ENCODE measurements at places on chromosomes 6 and 20. TPM values are rescaled to one million over a fixed set of nuclear protein-coding genes. Genes with fewer than 3 reads are reported as not detected.

GRCh38 chr6:5259428-5259827 lies 1.3 kb downstream of the LYRM4 start:
- peak overlapping the region; percentile 95 for H3K4me3 ChIP-seq
- DNase-seq, result no peak
- peaks cover 24% of the 10 kb centered on the region for H3K4me1 ChIP-seq

GRCh38 chr6:71168233-71168765 lies 120.3 kb upstream of the OGFRL1 start:
- no peak overlapping the region for H3K4me3 ChIP-seq
- no peak overlapping the region for H3K27ac ChIP-seq
- no peaks in the 10 kb centered on the region for H3K36me3 ChIP-seq
- H3K27me3 ChIP-seq, result peaks cover 5% of the 10 kb centered on the region
- no peaks in the 10 kb centered on the region for H3K4me1 ChIP-seq

DNA sequence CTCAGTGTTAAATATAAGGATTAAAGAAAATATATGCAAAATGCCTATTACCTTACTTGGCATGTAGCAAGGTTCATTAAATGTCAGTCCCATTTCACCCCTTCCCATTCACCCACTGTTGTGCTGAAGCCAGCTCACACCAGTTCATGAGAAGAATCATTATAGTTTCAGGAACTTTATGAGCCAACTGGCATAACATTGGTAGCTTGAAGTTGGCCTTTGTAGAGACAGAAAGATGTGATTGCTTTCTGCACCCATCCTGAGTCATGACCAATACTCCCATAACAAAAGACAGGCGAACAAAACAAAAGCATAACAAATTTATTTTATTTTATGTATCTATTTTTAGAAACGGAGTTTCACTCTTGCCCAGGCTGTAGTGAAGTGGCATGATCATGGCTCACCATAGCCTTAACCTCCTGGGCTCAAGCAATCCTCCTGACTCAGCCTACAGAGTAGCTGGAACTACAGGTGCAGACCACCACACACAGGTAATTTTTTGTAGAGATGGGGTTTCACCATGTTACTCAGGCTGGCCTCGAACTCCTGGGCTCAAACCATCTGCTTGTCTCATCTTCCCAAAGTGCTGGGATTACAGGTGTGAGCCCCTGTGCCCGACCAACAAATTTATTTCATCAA lies 17.6 kb upstream of the IER3 start:
- H3K4me1 ChIP-seq, result peaks cover 48% of the 10 kb centered on the region
- no peak overlapping the region for H3K27ac ChIP-seq
- no peaks in the 10 kb centered on the region for H3K36me3 ChIP-seq
- H3K4me3 ChIP-seq, result no peak overlapping the region

GRCh38 chr6:108322728-108323127 lies 27.9 kb downstream of the AFG1L start:
- peaks cover 6% of the 10 kb centered on the region for H3K36me3 ChIP-seq
- H3K27ac ChIP-seq, result no peak overlapping the region
- H3K27me3 ChIP-seq, result no peaks in the 10 kb centered on the region
- H3K4me3 ChIP-seq, result no peak overlapping the region

DNA sequence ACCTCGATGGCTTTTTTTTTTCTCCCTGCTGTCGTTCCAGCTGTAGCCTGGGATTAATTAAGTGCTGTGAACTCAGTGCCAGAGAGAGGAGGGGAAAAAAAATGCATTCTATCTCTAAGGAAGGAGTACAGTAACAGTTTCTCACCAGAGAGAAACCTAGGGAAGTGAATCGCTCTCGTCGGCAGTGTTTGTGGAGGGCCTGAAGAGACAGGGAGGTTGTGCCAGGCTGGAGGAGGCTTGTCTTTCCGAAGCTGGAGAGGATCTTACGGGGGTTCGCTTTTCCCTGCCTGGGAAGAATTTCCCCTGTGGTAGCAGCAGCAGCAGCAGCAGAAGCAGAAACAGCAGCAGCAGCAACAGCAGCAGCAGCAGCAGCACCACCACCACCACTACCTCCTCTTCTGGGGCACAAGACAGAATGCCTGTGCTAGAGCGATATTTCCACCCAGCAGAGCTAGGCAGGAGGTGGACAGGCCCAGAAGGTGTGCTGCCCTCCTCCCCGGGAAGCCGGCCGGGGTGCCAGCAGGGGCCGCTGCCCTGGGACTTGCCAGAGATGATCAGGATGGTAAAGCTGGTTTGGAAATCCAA lies 186.5 kb downstream of the PDE7B start:
- peaks cover 1% of the 10 kb centered on the region for H3K27me3 ChIP-seq
- no peak overlapping the region for H3K27ac ChIP-seq
- peak overlapping the region; percentile 4 for H3K4me3 ChIP-seq
- peaks cover 15% of the 10 kb centered on the region for H3K4me1 ChIP-seq

GRCh38 chr20:4876731-4877130 lies 124.6 kb downstream of the SLC23A2 start:
- no peaks in the 10 kb centered on the region for H3K27me3 ChIP-seq
- no peak for DNase-seq
- peaks cover 26% of the 10 kb centered on the region for H3K36me3 ChIP-seq
- H3K4me1 ChIP-seq, result peaks cover 2% of the 10 kb centered on the region
- H3K4me3 ChIP-seq, result no peak overlapping the region
- H3K27ac ChIP-seq, result no peak overlapping the region

DNA sequence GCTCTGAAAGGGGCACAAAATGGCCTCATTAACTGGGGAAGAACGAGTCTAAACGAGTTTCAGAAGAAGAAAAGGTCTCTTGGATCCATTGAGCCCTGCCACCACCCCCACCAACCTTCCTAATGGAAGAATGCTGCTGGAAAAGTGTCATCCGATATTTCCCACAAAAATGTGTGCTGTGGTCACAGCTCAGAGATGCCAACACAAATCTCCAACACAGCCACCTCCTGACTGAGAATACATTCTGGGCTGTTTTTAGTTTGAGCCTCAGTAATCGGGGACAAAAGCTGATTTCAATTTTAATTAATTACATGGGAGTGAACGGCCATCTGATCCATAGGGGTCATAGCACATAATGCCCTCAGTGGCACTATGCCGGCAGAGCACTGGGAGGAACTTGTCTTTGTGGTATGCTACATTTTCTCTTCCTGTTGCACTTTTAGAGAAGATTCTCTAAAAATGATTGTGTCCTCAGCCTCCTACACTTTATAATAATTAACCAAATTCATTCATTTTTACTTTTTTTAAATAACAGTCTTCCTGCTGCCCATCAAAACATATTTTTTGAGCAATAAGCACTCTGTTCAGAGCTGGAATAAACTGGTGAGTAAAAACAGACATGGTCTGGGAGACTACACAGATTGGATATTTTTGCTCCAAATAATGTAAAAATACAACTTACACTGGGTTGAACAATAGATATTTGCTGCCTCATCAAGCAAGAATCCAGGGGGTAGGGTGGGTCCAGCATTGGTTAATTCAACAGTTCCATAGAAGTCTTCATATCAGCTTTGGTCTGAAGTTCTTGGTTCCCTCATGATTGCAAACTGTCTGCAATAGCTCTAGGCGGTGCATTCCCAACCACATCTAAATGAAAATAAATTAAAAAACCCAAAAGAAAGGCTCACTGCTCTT lies 143.6 kb upstream of the TMEM170B start:
- H3K27ac ChIP-seq, result no peak overlapping the region
- H3K27me3 ChIP-seq, result peaks cover 2% of the 10 kb centered on the region
- no peaks in the 10 kb centered on the region for H3K4me1 ChIP-seq
- no peaks in the 10 kb centered on the region for H3K36me3 ChIP-seq
- no peak for DNase-seq

DNA sequence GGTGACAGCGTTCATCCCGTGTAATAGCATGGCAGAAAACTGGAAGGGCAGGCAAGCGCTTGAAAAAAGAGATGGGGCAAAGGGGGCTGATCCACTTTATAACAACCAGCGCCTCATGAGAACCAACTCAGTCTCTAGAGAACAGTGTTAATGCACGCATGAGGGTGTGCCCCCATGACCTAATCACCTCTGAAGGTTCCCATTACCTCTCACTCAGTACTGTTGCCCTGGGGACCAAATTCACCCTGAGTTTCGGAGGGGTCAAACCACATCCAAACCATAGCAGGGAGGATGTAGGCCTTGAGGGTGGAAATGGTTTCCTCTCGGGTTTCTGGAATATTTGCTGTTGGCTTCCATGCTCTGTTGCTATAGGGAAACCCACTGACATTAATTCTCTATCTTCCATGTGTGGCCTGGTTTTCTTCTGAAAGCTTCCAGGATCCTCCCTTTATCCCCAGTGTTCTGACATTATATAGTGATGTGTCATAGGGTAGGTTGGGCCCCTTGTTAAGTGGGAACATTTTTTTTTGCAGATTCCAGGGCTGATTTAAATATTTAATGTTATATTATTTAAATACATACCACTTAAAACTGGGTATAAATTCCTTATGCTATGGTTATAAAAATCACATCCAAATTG lies 65.2 kb downstream of the PPP1R14C start:
- peaks cover 16% of the 10 kb centered on the region for H3K27me3 ChIP-seq
- no peaks in the 10 kb centered on the region for H3K4me1 ChIP-seq
- H3K4me3 ChIP-seq, result no peak overlapping the region
- H3K36me3 ChIP-seq, result no peaks in the 10 kb centered on the region
- no peak overlapping the region for H3K27ac ChIP-seq

- H3K4me1 ChIP-seq, result peaks cover 41% of the 10 kb centered on the region
- peak overlapping the region; percentile 86 for H3K27ac ChIP-seq
- no peaks in the 10 kb centered on the region for H3K27me3 ChIP-seq
- H3K4me3 ChIP-seq, result no peak overlapping the region
These were observed 14.5 kb downstream of the CSNK2A1 start for GRCh38 chr20:528923-529604.

DNA sequence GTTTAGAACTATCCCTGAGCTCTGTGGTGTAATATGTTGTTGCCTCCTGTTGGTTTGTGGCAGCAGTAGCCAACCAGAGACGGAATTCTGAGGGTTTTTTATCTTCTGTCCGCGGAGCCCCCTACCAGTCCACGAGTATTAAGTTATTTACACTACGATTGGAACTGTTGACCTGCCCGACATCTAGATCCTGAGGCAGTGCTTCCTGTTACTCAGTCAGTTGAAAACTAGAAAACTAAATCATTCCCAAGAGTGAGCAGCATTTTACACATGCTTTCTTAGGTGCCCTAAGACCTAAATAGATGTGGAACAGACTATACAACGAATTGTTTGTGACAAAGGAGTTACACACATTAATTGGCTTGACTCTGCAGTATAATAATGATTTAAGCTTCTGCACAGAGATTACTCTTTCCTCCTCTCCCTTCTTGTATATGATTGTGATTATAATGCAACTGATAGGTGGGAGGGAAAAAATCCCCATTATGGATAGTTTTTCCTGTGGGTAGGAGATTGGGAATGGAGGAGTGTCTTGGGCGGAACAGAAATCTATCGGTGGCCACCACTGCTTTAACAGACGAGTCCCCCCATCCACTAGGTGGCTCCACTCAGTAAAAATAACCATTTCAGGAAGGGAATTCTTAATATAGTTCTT lies 1.7 kb downstream of the LOC128125822 start:
- H3K36me3 ChIP-seq, result peaks cover 26% of the 10 kb centered on the region
- peaks cover 28% of the 10 kb centered on the region for H3K4me1 ChIP-seq
- no peaks in the 10 kb centered on the region for H3K27me3 ChIP-seq
- peak; percentile 59 for DNase-seq
- peak overlapping the region; percentile 95 for H3K27ac ChIP-seq
- H3K4me3 ChIP-seq, result peak overlapping the region; percentile 86

- H3K4me1 ChIP-seq, result peaks cover 34% of the 10 kb centered on the region
- DNase-seq, result no peak
- no peak overlapping the region for H3K4me3 ChIP-seq
- peaks cover 19% of the 10 kb centered on the region for H3K36me3 ChIP-seq
These were observed 212.7 kb downstream of the TMEM242 start for GRCh38 chr6:157110607-157111006.

GRCh38 chr6:83962582-83962981 lies 71.0 kb upstream of the MRAP2 start:
- H3K36me3 ChIP-seq, result peaks cover 63% of the 10 kb centered on the region
- H3K27ac ChIP-seq, result no peak overlapping the region
- DNase-seq, result no peak
- H3K27me3 ChIP-seq, result no peaks in the 10 kb centered on the region

DNA sequence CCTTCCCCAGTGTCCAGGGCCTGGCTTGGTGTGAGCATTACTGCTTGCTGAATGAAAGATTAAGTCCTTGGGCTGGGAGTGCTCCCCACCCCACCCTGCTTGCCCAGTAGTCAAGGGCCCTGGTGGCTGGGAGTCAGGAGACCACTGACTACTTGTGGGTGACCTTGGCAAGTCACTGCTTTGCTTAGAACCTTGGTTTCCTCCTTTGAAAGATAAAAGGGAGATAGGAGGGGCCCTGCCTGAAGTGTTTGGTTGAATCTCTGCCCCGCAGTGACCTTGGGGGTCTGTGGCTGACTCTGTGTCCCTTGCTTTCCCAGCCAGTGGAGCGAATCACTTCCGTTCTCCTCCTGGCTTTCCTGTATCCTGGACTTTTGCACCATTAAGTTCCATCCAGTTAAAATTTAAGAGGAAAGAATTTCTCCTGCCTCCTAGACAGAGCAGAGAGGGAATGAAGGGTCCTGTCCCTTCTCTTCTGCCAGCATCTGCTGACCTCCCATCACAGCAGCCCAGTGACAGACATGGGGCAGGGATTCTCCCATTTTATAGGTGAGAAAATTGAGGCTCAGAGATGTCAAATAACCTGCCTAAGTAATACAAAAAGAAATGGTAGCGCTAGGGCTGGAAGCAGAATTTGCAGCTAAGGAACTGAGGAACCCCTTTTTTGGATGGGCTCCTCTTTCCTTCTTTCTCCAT lies 3.5 kb upstream of the EPB41L1 start:
- H3K36me3 ChIP-seq, result no peaks in the 10 kb centered on the region
- no peak overlapping the region for H3K27ac ChIP-seq
- H3K27me3 ChIP-seq, result peaks cover 15% of the 10 kb centered on the region
- no peak for DNase-seq
- peaks cover 3% of the 10 kb centered on the region for H3K4me1 ChIP-seq

GRCh38 chr6:178119-178518 lies 114.2 kb upstream of the DUSP22 start:
- peaks cover 7% of the 10 kb centered on the region for H3K27me3 ChIP-seq
- H3K4me3 ChIP-seq, result no peak overlapping the region
- H3K27ac ChIP-seq, result no peak overlapping the region

GRCh38 chr6:161649068-161649467 lies 375.2 kb upstream of the AGPAT4 start:
- no peaks in the 10 kb centered on the region for H3K27me3 ChIP-seq
- H3K4me3 ChIP-seq, result no peak overlapping the region
- H3K4me1 ChIP-seq, result no peaks in the 10 kb centered on the region

The CUL7 gene
- 22.1 TPM for total RNA-seq

The C6orf141 gene
- 0.42 TPM for total RNA-seq

The MDC1 gene
- 84.8 TPM for total RNA-seq

The ADGB gene
- total RNA-seq, result not detected

The DACT2 gene
- not detected for total RNA-seq

The MAP7 gene
- total RNA-seq, result 1.3 TPM

The HLA-DRB1 gene
- 4.1 TPM for total RNA-seq

The CFAP61 gene
- not detected for total RNA-seq

The RIPOR2 gene
- total RNA-seq, result 111 TPM
